ENCODE measurements at places on chromosomes 4 and X.

DNA sequence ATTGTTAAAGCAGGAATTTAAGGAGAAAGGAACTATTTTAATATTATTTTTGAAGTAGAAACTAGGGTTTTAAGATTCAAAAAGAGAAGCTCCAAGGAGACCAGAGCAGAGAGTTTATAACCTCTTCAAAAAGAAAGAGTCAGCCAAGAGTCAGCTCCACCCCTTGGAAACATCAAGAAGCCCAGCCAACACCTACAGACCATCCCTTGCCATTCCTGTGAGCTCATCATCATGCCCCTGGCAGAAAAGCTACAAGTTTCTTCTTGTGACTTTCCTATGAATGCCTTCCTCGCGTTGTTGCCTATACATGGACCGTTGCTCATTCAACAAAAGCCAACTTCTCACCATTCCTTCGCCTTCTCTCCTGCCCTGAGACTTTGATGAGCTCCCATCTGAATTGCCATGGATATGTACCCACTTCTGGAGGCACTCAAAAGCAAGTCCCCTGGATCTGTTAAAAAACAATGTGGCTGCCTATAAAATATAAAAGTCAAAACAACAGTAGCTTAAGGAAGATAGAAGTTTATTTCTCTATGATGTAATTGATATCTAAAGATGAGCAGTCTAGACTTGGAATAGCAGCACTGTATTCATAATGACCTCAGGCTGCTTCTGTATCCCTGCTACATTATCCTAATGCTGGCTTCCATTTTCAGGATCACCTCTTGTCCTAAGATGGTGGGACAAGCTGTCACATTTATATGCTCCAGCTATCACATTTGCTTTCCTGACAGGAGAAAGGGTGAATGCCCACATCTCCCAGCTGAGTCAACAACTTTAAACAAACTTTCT, 20.3 kb downstream of the PLRG1 start:
- DNase-seq: no peak

GRCh38 chrX:9003041-9003440, 30.9 kb downstream of the FAM9B start:
- no peak for DNase-seq

DNA sequence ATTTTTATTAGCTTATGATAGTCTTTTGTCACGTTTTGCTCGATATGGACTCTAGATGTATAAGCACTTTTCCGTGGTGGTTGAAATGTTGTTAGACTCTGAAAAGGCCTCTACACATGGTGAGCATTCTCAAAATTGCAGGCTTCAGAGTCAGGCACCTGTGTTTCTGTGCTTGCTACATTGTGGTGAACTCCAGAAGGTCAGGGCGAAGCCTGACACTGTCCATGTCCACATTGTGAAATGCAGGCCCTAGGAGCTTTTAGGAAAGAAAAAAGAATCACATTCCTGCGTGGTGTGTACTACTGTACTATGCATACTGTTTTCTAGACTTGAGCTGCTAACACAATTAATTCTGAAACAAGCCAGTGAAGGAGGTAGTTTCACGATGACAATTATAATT, 86.3 kb downstream of the HS3ST1 start:
- DNase-seq: no peak

GRCh38 chr4:88616275-88617150, 24.2 kb downstream of the HERC3 start:
- DNase-seq: no peak

DNA sequence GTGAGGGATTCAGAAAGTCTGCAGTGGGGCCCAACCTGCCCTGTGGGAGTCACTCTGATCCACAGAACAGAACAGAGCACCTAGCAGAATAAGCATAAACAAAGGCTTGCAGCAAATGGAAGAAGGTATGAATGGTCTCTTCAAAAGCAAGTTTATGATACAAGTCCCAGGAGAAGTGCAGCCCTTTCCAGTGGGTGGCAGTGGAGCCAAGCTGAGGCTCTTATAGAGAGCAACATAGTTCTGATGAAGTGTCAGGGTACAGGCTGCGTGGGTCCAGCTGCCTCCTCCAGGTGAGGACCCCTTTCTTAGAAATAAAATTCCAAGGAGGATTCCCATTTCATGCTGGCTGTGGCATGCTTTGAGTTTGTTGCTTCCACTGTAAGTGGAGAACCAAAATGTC, 88.8 kb upstream of the PAK3 start:
- no peak for DNase-seq

- DNase-seq: no peak
Measured at GRCh38 chr4:71595576-71596108, 188.2 kb downstream of the GC start.

- no peak for DNase-seq
Measured at GRCh38 chr4:16524911-16525554, 298.8 kb upstream of the TAPT1 start.

GRCh38 chr4:56552273-56552672, 46.7 kb downstream of the ARL9 start:
- DNase-seq: no peak

DNA sequence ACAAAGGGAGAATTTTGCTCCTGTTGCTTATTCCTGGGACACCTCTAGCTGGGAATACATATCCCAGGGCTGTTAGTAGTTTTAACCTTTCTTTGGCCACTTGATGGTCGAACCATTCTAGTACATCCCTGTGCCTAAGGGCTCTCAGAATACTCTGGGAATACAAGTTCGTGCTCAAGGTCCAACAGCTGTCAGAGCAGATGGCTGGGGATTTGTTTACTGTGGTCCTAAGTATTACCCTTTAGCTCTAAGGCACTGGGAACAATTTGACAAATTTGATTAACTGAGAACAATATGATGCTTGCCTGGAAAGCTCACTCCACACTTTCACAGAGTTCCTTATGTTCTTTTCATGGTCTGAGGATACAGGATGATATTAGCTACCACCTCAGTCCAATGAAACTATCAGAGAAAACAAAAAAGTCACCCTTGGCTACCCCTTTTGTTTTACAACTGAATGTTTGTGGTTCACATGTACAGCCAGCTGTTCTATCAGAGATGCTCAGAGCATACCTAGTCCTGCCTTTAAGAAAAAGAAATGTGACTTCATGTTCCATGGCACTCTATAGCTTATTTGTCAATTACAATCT, 47.4 kb upstream of the PHOX2B start:
- DNase-seq: no peak

DNA sequence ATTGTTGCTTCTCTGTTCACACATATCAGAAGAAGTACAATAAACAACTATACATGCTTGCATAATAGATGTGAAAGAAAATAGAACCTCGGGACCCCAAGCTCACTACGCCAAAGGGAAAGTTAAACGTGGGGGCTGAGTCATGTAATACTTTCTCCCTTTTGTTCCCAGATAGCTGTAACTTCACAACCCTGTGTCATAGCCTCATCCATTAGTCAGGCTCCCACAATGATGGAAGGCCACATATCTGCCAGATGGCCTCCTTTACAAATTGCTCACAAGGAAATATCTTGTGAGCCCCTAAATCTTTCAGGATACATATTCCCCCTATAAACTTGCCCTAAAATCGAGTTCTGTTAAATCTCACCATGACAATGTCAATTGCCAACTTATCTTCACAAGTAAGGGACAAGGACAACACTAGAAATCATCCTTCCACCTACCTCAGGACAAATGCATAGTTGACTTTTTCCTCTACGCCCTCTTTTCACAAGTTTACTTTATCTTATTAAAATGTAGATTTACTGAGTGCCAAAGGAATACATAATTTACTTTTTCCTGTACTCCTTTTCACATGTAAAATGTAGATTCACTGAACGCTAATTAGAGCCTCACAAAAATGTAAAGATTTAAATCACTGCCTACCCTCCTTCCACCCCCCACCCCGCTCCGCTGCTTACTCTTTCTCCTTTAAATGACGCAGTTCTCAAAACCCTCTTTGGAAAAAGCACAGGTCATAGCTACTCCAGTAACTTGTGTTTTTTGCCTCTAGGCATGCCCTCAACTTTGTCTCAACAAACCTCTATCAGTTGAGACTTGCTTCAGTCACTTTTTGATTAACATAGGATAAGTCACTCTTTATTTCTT, 477.1 kb downstream of the DTHD1 start:
- no peak for DNase-seq

- peak; percentile 91 for DNase-seq
Measured at GRCh38 chrX:135521405-135522131, 1.1 kb downstream of the INTS6L start.

DNA sequence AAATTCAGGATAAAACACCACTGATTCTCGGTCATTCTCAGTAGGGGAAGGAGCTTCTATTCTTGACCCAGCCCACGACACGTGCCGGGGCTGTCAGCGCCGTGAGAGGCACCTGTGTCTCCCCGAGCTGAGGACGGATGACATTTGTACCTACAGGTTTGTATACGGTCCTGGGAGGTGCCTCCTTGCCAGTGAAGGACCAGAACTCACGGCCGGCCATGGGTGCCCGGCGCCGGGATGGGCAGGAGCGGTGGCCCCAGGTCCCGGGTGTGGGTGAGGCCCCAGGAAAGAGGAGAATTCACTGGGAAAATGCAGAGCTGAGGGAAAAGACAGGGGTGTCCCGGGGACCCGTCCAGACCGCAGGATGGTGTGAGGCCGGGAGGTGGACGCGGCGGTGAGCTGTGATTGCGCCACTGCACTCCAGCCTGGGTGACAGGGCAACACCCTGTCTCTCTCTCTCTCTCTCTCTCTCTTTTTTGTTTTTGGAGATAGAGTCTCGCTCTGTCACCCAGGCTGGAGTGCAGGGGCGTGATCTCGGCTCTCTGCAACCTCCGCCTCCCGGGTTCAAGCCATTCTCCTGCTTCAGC, 48.9 kb upstream of the PPP2R3B start:
- DNase-seq: no peak

DNA sequence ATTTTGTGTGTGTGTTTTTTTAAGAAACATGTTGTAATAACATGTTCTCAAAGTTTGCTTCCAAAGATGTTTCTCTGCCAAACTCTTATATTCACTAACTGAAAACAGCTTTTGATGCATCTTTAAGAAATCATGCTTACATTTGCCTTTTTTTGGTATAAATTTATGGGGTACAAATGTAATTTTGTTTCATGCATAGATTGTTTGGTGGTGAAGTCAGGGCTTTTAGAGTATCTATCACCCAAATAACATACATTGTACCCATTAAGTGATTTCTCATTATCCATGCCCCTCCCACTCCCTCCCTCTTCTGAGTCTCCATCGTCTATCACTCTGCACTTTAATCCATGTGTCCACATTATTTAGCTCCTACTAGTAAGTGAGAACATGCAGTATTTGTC, 30.8 kb downstream of the SPINK2 start:
- DNase-seq: no peak

DNA sequence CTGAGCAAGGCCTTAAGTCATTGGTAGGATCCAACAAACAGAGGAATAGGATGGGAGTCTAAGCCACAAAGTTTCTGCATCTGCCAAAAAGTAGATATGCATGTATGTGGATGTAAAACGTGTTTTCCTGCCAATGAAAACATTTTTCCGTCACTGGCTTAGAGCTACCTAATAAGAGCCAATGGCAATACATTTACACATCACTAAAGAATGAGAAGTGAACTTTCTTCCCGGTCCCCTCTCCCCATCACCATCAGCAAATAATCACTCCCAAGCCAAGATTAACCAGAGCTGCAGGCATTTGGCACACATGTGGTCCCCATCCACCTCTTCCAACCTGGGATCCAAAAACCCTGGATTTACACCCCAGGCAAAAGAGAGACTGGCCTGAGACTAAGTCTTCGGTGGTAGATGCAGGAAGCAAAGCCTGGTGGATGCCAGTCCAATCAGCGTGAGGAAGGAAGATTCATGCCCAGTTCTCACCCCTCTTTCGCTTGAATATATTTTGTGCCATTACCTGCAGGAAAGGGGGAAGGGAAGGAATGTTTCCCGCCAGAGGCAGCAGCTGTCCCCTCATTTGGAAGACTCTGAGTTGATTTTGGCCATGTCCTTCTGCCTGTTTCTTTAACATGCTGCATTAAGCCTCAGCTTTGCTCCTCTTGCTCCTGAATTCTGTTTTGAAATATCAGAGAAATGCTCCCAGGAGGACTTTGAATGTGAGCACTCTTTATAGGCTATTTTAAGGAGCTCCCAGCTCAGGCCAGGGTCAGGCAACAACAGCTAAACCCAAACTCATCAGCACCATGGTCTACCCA, 131.4 kb downstream of the CHIC2 start:
- no peak for DNase-seq

DNA sequence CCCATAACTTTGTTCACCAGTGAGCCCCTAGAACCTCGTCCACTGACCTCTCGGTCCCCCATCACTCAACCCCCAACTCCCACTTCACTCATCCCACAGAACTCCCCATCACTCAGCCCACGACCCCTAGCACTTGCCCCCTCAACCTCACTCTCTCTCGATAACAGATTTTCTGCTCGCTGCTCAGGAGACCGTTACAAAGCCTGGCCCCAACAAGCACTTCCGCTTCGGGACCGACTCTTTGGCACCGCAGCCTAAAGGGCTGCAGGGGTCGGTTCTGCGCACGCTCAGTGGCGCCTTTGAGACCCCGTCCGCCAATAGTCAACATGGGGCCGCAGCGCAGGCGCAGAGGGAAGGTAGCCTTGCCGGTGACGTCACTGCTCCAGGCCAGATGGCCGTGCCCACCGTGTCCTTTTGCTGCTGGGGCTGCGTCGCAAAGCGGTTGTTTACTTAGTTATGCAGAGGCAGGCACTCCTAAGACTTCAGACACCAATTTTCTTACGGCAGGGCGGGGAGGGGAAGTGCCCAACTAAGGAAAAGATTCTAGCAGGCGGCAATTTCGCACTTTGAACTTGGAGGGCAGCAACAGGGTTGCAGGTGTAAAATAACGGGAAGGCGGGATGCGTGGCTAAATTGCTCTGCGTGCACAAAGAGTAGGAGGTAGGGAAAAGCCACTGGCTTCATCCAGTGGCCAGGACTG, at the start of gene ZNF182:
ZNF182 (minus strand) TSS at position 232 of the 700 bp plus-strand sequence. CDS start 1,380 bp downstream, outside the sequence.
- peak; percentile 91 for DNase-seq

DNA sequence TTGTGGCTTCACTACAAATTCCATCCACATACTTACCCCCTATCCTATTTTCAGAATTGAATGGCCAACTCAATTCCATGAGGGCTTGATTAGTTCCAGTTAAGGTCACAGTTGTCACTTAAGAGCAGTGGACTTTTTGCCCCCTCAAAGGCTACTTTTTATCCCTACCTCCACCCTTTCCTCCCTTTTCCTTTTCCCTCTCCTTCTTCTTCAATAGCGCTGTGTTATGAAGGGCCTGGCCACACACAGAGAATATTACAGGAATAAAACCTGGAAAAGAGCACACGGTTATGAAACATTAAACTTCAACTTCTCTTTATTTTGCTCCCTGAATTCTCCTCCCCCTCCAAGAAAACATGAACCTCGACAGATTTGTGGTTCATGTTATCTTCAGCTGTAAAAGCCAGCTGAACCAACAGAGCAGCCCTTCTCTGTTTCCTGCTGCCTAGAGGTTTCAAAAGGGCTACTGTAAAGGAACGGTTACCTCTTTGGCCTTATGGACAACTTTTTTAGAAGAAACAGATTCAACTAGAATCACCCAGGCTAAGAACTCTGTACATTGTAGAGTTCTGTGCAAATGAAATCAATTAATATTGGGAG, 87.0 kb upstream of the RPL34 start:
- no peak for DNase-seq

- no peak for DNase-seq
Measured at GRCh38 chrX:14997271-14997670, 124.0 kb downstream of the MOSPD2 start.
